ENCODE measurements at places on chromosomes 1 and 21.

DNA sequence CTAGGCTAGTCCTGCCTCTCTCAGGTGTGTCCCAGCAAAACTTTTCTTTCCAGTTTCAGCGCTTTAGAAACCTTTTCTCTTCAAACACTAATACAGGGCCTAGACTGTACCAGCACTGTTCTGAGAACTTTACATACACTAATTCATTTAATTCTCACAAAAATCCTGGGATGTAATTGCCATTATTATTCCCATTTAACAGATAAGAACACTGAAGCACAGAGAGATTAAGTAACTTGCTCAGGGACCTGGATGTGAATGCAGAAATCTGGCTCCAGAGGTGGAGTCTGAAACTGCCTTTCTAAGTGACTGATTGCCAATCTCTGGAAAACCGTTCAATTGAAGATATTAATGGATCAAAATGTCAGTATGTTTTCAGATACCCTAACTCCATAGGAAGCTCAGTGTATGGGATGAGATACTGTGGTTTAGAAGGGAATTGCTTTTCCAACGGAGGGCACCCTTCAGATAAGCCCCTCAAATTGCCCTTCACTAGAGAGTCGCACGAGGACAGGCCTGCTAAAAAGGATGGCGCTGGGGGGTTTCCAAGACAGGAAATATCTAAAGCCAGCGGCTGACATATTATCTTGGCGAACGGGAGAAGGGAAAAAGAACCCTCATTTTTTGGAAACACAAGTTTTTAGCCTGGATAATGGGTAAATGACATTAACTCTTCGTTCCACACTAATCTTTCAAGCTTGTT is 698 bp upstream of the UCK2 start:
- DNase-seq, result no peak

DNA sequence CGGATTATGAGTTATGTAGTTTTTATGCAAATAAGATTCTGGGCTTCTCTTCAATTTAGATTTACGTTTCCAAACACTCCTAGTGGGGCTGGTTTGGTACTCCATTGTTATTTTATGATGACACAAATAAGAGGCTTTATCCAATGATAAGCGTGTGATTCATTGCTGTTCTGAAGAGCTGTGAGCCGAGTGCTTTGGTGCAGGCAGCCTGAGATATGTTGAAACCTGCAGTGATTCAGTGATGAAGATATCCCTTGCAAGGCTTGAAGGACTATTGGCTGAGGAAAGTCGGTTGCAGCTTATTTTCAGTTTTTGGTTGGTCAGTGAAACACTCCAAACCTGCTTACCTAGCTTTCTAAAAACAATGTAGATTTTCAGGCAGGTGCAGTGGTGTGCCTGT is 112.2 kb downstream of the RYR2 start:
- DNase-seq, result no peak

DNA sequence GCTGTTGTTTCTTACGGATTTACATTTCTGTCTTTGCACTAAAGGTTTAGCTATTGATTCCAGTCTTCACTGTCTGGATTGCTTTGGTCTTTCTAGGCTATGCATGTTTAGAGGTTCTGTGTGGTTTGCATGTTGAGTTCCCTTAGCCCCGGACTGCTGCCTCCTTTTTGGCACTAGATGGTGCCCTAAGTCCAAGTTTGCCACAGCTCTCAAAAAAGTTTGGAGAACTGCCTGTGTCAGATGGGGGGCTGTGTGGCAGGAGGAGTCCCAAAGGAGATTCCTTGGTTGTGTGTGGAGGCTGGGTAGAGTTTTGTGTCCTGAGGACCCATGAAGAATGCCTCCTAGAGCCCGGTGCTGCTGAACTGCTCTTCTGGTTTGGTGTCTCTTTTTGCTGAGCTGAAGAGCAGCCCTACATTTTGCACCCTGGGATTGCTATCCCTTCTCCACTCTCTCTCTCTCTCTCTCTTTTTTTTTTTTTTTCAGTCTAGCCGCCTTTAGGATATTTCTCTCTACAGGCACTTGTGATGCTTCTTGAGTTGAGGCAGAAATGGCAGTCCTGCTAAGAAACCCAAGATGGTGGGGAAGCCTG is 74.4 kb downstream of the PTGS2 start:
- peak; percentile 51 for DNase-seq

- no peak for DNase-seq
Observed at GRCh38 chr1:206985162-206985749, 15.0 kb upstream of the FCAMR start.

DNA sequence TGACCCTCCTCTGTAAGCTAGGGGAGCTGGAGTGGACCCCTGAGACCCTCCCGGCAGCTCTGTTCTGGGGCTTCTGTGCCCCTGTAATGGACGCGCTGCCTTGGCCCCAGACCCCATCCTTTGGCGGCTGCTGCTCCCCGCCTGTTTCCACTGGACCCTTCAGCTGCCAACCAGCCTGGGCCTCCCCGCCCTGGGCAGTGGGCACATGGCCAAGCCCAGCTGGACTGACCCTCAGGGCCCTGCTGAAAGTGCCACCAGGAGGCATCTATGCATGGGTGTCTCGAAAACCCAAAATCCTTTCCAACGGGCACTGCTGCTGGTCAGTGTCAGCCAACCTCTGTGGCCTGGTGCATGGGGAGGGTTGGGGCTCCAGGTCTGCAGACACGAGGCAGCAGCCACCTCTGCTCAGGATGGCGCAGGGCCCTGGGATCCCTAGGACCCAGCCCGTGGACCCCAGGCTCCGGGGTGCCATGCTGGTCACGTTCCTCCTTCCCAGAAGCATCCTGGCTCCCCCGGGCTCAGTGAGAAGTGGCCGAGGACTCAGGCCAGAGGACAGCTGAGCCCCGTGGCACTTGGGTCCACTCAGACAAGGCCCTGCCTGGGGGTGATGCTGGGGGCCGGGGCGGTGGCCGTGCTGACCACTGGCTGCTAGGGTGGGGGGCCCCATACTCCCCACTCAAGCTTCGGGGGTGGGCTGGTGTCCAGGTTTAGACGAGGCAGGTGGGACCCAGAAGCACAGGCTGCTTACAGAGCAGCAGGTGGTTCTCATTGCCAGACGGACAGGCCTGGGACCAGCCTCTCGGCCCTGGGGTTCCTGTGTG is 46.9 kb downstream of the SLX9 start:
- no peak for DNase-seq

DNA sequence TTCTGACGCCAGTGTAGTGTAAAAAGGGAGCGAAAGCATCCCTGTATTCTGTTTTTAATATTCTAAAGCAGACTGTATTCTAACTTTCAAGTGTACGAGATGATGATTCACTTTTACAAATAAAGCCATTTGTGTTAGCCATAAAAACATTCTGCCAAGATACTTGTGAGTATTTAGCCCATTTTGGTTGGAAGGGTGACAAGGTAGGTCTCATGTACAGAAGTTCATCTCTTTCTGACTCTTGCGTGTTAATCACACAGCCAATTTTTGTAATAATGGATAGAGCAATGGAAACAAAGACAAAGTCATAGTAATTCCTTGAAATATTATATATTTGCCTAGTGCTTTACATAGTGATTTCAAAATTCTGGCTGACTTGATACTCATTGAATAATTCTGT is 125.3 kb upstream of the GREM2 start:
- no peak for DNase-seq

DNA sequence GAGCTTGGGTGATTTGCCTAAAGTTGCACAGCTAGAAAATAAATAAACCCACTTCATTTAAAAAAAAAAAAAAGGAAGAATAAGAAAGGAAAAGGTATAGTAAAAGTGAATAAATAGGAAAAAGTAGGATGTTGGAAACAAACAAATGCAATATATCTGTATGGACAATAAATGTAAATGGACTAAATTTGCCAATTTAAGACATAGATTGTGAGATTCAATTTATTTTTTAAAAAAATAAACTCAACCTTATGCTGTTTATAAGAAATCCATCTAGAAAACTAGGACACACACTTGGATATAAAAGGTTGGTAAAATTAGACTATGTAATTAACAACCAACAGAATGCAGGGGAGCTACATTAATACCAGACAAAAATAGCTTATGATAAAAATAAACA is 300.0 kb downstream of the AJAP1 start:
- DNase-seq, result no peak

DNA sequence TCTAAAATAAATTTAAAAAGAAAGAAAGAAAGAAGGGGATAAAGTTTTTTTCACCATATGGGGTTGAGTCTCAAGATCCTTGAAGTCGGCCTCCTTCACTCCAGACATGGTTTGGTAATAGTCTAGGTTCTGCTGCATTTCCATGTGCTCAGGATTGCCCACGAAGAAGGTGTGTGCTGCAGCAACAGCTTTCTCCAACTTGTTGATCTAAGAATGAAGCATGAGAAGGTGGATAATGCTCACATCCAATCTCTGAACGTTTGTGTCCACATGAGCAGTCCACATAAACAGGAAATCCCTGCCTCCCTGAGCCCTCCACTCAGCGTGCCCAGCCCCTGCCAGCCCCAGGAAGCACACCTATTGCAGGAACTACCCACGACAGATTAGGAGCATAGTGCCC is 4.6 kb downstream of the P3H1 start:
- no peak for DNase-seq

DNA sequence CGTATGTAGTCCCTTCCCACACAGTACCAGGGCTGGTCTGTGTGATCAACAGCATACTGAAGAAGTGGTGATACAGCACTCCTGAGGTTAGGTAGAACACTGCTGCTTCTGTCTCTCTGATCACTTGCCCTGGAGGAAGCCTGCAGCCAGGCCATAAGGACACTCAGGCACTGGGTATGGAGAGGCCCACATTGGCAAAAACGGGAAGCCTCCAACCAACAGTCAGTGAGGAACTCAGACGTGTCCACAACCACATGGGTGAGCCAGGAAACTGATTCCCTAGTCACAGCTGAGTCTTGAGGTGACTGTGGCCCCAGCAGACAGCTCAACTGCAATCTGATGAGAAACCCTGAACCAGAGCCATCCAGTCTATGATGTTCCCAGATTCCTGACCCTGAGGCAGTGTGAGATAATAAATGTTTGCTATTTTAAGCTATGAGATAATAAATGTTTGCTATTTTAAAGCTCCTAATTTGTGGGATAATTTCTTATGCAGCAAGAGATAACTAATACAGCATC is 62.5 kb downstream of the COQ8A start:
- no peak for DNase-seq

All from activated CD4-positive, alpha-beta T cell treated with anti-CD3 and anti-CD28 coated beads, Interleukin-2, amount 10 ng/mL, durations not matched to agents 7 days and 5 days (primary cell).